ENCODE measurements at places on chromosomes 7 and 10.

DNA sequence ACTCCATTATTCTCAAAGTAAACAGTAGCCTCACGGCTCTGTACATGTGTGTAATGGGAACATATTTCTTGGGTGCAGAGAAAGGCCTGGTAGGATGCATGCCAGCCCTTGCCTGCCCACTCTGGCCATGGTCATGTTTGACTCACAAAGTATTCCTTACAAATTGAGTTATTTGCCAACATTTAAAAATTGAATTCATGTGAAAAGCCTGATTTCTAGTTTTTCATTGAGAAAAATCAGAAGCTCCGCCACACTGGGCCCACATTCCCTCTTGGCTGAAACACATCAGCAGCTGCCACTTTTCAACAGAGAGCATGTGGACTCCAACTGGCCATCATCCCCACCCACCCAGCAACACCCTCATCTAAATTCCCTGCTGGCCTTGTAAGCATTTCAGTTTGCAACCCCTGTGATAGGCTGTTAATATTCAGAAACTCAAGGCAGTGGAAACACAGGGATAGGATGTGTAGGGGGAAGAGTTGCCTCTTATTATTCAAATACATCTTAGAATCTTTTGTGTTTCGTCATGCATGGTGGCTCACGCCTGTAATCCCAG, 40.9 kb downstream of the CDH23 start:
- DNase-seq, result no peak

GRCh38 chr7:28435732-28436378, 23.5 kb downstream of the CREB5 start:
- no peak for DNase-seq

DNA sequence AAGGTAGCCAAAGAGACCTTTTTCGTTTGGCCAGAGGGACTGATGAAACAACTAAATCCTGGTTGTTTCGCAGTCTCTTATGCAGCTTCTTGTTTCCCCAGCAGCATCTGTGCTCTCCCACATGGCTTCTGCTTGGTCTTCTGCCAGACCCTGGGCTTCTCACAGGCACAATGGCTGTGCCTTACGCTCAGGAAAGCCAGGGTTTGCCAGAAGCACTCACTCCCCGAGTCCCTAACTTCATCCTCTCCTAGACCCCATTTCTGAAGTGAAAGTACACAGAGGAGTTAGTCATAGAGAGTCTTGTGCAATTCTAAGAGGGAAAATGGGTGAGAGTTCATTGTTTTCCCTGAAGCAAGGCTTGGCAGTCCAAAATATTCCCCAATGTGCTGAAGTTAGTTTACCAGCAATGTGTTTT, 121.7 kb downstream of the EVX1 start:
- DNase-seq, result peak; percentile 79

DNA sequence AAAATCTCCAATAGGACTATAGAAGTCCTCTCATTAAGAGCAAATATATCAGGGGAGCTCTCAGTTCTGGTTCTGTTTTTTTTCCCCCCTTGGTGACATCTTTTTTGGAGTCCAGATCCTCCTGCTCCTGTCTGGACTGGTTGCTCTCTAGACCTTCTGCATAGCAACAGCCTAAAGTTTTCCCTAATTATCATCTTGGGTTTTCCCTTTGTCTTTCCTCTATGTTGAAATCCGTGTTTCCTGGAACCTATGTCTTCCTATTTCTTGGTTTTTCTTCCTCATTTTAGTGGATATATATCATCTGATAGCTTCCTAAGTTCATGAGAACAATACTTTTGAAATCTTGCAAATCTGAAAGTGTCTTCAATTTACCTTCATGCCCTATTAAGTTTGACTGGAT, 29.7 kb upstream of the MTERF1 start:
- DNase-seq, result no peak
